ENCODE measurements at places on chromosomes 5 and 9.

DNA sequence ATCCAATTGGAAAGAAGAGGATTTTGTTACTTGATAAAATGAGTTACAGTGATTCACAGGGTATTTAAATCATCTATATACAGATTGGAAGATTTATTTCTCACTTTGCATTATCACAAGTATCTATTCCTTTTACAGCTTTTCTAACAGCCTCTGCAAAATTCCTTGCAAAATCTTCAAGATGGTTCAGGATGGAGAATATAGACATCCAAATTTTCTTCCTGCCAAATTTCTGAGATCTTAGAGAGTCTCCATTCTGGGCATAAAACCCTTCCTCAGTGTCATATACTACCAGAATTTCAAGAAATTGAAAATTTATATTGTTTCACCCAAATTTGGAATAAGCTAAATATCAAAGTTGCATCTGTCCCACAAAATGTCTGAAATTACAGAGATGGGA is 259.1 kb upstream of the FAM174A start:
- no peak for DNase-seq

DNA sequence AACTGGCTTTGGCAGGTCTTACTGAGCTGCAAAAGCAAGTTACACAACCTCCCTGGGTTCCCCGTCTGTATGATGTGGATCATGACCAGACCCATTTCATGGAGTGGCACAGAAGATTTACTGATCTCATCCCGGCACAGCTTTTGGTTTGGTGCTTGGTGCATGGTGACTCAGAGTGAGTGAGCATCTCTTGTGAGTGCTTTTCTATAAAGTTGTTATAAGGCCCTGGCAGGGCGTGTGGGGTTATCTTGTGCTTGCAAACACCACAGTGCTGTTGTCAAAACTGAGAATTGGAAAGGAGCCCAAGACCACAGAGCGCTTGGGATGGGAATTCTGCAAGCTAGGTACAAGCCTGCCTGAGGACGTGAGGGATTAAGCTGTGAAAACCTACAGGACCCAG is 425.2 kb downstream of the GADD45G start:
- DNase-seq: no peak

GRCh38 chr5:74072646-74073045 is 446.6 kb downstream of the ARHGEF28 start:
- DNase-seq: no peak

DNA sequence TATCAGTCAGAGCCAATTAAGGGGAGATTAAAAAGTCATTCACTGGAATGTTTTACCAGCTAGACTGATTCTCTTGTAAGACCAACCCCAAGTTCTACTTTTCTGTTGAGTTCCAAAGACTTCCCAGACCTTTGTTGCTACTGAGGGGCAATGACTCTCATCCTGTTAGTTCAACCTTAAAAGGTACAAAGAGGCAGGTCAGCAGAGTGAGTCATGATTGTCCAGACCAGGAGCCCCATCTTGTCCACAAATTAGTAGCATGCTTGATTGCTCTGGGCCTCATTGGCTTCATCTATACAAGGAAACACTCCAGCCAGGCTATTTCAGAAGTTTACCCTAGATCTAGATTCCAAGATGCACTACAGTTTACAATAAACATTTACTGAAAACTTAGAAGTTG is 79.9 kb upstream of the IL7R start:
- no peak for DNase-seq

- DNase-seq: no peak
Measured at GRCh38 chr5:134798468-134798867, 39.9 kb downstream of the DDX46 start.

GRCh38 chr9:14831074-14831473 is 79.2 kb downstream of the FREM1 start:
- DNase-seq: no peak

- peak; percentile 6 for DNase-seq
Measured at GRCh38 chr9:84841931-84842330, 172.4 kb downstream of the NTRK2 start.

DNA sequence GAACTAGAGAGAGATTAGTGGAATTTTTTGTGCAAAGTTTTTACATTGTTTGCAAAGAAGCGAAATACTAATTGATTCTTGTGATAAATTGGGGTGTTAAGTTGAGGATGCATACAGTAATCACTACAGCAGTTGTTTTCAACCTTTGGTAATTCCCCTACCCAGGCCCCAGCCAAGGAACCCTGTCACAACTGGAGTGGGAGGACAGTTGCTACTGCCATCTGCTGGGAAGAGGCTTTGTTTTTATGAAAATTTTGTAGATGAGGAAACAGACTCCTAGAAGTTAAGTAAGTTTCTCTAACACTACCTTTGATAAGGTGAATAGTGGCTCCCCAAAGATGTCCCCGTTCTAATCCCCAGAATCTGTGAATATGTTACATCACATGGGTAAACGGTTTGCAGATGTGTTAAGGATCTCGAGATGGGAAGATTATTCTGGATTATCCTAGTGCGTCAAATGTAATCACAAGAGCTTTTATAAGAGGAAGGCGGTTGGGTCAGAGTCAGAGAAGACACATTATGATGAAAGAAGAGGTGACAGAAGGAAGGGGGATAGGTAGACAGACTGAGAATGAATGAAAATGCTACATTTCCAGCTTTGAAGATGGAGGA is 34.0 kb upstream of the PPP1R2B start:
- no peak for DNase-seq

DNA sequence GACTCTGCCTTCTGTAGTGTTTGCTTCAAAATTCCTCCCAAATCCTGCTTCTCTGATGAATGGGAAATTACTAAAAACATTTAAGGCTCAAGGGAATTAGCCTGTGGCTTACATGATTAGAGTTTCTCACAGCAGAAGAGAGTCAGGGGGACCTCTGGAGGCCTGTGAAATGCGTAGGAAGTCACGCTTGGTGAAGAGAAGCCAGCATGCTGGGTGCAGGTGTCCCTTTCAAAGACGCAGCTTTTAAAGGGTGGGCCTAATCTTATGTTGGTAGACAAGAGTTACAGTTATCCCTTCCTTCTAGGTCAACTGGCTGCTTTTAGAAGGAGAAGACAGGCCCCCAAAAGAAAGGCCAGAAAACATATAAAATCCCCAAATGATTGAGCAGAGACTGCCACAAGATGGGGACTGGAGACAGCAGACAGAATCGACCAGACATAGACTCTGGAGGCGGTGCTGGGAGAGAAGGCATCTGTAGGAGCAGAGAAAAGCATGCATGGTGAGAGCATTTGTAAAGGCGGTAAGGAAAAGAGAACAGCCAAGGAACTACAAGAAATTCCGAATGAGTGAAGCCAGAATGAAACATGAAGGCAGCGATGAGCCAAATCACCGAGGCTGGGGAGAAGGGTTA is 42.3 kb downstream of the B4GALT1 start:
- no peak for DNase-seq

- peak; percentile 97 for DNase-seq
Measured at GRCh38 chr5:115349001-115349817, 52.8 kb upstream of the CCDC112 start.

DNA sequence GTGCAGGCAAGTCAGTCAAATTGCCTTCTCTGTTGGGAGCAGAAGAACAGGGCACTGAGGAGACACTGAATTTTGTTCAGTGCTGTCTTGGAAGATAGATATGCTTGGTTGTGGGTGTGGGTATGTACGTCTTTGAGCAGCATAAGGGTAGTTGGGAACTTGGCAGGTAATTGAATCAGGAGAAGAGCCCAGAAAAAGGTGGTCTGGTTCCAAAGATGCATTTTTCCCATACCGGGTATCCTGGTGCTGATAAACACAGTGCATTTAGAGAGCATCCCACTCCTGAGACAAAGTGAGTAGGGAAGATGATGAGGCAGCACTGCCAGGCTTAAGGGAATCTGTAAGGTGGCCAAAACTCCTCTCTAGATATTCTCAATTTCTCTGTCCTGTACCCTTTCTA is 40.6 kb downstream of the TEK start:
- DNase-seq: no peak

All from amniotic epithelial cell (primary cell).